Colonic mucosa (tissue), 4 donors: ENCODE measurements at places on chromosomes 6 and 20.

- DNase-seq = no peak
Observed at GRCh38 chr20:258963-259362, 1.4 kb downstream of the DEFB132 start.

DNA sequence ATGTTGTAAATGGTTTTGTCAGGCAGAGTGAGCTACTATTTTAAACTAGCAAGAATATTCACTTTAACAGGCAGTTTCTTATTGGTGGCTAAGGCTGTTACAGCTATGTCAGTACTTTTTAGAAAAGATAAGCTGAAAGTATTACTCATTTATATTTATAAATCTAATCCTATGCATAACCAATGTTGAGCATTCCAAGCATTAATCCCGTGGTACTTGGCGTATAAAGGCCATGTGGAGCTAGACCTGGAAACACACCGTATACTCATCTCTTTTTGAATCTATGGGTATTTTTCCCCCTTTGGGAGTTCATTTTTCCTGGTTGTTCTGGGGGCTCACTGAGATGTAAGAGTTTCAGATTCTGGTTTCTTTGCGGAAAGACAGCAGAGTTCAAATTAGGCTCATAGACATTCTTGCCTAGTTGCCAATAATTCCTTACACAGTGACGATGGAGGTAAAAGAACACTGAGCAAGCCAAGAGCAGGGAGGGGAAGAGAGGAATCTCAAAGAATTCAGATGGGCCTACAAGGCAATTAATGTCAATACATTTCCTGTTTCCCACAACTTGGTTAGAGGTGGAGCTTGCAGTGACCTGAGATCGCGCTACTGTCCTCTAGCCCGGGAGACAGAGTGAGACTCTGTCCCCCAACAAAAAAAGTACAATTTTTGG lies 211.5 kb downstream of the SOX4 start:
- DNase-seq = no peak

- DNase-seq = peak; percentile 31
Observed at GRCh38 chr6:148758492-148758891, 11.7 kb downstream of the UST start.

GRCh38 chr20:17871886-17872285 lies 96.7 kb downstream of the SNX5 start:
- DNase-seq = no peak
